MV-4-11 (cell line): ENCODE measurements at places on chromosomes 13 and 19.

GRCh38 chr13:32824061-32824460, 192.2 kb upstream of the KL start:
- DNase-seq: no peak

DNA sequence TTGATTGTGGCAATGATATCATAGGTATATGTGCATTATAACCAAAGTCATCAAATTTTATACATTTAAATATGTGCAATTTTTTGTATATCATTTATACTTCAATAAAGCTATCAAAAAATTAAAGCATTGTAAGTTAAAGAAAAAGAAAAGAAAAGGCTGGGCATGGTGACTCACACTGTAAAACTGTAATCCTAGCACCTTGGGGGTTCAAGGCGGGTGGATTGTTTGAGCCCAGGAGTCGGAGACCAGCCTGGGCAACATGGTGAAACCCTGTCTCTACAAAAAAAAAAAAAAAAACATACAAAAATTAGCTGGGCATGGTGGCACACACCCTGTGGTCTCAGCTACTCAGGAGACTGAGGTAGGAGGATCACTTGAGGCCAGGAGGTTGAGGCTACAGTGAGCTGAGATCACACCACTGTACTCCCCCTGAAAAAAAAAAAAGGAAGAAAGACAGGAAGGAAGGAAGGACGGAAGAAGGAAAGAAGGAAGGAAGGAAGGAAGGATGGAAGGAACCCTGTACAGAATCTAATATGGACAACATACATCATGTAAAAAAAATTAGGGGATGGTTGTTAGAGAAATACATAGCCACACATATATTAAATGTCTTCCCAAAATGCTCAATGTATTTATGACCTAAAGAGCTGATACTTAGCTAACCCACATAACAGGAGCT, 21.7 kb upstream of the SLC25A30 start:
- no peak for DNase-seq

GRCh38 chr13:29756506-29756905, 93.9 kb downstream of the UBL3 start:
- no peak for DNase-seq

GRCh38 chr19:33143897-33144405, 12.0 kb downstream of the WDR88 start:
- DNase-seq: peak; percentile 85
